ENCODE measurements at places on chromosomes 13 and 19. TPM values are rescaled to one million over a fixed set of nuclear protein-coding genes. Genes with fewer than 3 reads are reported as not detected.
A peak's percentile ranks its signal among the peaks of the same experiment; 100 is the strongest.

DNA sequence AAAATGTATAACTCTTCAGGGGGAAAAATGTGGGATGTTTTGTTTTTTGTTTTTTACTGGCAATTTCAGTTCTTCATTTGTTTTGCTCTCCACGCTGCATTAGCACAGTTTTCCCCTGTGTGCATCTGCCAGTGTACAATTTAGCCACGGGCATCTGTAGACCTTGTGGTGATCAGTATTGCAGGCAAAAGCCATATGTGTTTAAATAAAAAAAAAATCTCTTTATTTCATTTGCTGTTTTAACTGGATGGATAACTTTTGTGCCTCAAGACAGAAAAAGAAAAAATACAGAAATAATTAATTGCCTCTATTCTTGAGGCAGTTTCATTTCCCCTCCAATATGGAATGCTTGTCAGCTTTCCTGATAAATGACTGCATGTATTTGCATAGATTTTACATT is 7.9 kb upstream of the MAB21L1 start:
- no peak for DNase-seq

- no peak for DNase-seq
Observed at GRCh38 chr13:27053210-27053884, 118.3 kb downstream of the USP12 start.

GRCh38 chr13:83281654-83282053 is 600.6 kb downstream of the SLITRK1 start:
- DNase-seq, result no peak

DNA sequence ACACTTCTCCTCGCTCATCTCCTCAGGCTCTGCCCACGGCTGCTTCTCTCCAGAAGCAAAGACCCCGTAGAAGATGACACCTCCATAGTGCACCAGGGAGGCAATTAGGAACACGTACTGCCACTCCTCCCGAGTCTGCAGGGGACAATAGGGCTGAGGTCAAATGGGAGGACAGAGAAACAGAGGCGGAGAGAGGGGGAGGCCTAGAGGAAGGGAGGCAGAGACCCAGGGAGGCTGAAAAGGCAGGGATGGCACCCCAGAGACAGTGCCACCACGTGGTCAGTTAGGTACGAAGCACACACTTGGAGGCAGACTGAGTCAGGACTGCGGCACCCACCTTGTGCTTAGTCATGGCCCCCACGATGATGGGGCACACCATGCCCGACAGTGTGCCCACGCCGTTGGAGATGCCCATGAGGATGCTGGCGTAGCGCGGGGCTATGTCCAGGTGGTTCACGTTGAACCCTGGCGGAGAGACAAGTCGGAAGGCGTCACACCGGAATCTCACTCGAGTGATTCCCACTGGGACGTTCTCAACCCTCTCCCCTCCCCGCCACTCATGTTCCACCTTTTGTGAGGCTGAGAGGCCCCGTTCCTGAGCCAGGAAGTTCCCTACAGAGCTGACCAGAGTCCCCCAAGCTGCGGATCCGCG is 5.6 kb downstream of the GFY start:
- DNase-seq, result peak; percentile 12

GRCh38 chr13:31154939-31155338 is 6.8 kb downstream of the HSPH1 start:
- DNase-seq, result no peak

GRCh38 chr13:60562096-60562780 is 165.2 kb downstream of the TDRD3 start:
- no peak for DNase-seq

- no peak for DNase-seq
Observed at GRCh38 chr13:37181620-37182019, 76.2 kb upstream of the CSNK1A1L start.

DNA sequence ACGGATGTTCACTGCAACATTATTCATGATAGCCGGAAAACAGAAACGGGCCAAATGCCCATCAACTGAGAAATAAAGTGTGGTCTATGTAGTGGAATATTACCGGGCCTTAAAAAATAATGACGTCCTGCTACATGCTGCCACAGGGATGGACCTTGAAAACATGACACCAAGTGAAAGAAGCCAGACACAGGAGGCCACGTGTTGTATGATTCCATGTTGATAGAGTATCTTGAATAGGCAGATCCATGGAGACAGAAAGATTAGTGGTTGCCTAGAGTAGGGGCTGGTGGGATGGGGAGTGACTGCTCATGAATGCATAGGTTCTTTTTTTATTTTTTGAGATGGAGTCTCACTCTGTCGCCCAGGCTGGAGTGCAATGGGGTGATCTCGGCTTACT is 3.7 kb downstream of the AP2A1 start:
- DNase-seq, result no peak

- DNase-seq, result peak; percentile 58
Observed at GRCh38 chr13:71210861-71211260, 656.1 kb downstream of the DACH1 start.

KRTDAP gene
- not detected for total RNA-seq

GRCh38 chr19:15759962-15760565 is 22.3 kb downstream of the OR10H3 start:
- DNase-seq, result no peak

- DNase-seq, result no peak
Observed at GRCh38 chr19:37920591-37921450, 13.8 kb downstream of the SIPA1L3 start.

GRCh38 chr19:54255105-54255775 is 1.8 kb downstream of the LILRB5 start:
- DNase-seq, result no peak

DNA sequence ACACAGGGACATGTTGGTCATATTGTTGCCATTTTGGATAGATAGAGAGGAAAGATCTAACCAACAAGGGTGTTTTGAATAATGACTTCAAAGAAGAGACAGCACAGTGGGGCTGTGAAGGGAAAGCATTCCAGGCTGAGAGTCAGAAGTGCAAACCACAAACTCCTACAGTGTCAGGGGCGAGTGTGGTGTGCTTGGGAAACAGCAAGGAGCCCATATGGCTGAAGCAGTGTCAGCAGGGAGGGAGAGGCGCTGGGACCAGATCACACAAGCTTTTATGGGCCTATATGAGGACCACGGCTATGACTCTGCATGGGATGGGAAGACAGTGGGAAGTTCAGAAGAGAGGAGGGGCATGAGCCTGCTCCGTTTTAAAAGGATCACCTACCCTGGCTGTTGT is 166.4 kb downstream of the MYO16 start:
- no peak for DNase-seq

- no peak for DNase-seq
Observed at GRCh38 chr19:35714601-35715354, 3.0 kb upstream of the KMT2B start.

FAM216B gene
- total RNA-seq, result not detected

DNA sequence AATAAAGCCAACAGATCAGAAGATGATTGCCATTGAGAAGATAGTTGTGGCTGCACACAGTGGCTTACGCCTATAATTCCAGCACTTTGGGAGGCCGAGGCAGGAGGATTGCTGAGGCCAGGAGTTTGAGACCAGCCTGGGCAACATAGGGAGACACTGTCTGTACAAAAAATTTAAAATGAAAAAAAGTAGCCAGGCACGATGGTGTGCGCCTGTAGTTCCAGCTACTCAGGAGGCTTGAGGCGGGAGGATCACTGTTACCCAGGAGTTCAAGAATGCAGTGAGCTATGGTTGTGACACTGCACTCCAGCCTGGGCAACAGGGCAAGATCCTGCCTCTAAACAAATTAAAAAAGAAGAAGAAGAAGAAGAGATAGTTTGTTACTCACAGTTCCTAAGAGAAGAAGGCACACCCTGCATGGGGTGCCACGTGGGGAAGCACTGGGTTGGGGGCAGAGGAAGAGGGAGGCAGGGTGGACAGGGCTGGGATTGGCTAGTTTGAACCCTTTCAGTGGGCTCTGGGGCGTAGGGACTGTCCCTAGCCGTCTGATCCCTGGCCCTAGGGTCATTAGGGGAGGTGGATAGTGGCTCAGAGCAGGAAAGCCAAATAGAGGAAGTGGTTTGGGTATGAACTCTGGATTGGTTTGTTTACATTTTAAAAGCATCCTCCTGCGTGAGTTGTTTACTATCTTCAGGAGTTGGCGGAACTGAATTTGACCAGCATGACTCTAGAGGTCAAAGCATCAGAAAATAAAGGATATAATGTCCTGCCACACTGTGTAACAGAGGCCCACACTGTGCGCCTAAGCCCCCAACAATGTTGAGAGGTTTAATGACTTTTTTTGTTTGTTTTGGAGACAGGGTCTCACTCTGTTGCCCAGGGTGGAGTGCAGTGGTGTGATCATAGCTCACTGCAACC is 60.5 kb upstream of the MEDAG start:
- DNase-seq, result no peak

DNA sequence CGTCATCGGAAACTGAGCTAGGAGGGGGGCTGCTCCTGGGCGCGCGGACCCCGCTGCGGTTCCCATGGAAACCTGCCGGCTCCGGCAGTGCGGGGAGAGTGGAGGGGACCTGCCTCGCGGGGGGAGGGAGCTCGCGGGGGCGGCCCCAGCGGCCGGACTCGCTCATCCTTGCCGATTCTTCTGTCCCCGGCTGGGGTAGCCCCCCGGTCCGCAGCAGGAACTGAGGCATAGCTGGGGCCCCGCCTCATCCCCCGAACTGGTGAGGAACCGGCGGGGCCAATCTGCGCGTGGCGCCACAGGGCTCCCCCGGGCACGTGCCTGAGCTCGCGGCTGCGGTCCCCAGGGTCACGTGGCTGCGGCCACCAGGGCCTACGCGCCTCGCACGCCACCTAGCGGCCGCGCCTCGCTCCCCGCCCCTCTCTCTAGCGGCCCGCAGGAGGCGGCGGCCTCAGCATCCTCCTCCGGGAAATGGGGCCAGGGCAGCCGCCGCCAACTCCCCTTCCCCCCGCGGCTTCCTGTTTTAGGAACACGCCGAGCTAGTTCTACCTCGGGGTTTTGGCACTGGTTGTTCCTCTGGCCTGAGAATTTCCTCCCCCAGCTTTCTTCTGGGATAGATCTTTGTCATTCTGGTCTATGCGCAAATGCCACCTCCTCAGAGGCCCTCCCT is 1.7 kb upstream of the ELAVL3 start:
- DNase-seq, result peak; percentile 85

ZNF99 gene
- total RNA-seq, result not detected

DNA sequence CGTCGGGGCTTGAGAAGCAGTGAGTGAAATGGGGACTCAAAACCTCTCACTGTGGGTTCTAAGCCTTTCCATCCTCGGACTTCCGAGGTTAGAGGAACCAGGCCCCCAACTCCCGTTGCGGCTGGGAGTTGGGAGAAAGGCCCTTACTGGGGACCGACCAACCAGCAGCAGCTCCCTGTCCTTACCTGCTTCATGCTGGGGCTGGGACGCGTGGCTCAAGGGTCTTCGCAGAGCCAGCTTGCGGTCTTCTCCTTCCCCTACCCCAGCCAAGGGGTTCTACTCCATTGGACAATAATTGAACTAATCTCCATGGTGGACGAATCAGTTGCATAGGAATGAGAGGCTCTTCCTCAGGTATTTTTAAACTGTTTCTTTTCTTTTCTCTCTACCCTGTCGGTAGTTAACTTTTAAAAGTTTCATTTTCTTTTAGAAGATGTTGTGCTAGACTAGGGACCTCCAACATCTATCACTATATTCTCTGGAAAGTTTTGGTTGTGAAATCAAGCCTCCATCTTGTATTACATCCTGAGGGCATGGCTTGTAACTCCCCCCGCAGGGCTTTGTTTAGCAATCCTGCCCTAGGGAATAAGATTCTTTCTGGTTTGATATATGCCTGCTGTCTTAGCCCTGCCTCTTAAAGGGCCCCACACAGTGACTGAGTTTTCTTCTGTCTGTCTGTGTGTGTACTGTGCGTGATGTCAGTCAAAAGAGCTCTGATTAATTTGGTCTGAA is 1027.1 kb upstream of the PCDH9 start:
- DNase-seq, result no peak

SHISA2 gene
- total RNA-seq, result 1.8 TPM

DNA sequence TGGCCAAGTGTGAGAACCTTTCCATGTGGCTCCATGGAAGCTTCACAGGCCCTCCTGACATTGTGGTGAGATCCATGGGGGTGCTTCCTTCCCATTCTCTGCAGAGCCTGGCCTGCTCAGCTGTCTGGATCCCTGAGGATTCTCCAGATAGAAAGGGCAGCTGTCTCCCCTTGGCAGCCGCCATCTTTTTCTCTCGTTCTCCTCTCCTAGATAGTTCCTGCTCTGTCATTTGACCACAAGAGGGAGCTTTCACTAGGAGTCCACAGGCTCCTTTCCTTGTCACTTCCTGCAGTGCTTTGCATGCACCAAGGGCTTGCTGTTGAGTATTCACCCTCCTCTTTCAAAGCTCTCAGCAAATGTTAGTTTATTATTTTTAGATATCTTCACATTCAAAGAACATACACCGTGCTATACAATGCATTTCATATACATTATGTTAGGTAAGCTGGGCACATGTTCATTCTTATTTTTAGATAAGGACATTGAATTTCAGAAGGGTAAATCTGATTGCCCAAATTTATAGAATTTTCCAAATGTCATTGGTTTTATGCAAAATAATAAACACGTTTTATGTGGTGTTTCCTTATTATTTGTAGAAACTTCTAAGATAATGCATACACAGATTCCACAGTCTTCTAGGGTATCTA is 133.2 kb downstream of the FRY start:
- DNase-seq, result peak; percentile 30

DNA sequence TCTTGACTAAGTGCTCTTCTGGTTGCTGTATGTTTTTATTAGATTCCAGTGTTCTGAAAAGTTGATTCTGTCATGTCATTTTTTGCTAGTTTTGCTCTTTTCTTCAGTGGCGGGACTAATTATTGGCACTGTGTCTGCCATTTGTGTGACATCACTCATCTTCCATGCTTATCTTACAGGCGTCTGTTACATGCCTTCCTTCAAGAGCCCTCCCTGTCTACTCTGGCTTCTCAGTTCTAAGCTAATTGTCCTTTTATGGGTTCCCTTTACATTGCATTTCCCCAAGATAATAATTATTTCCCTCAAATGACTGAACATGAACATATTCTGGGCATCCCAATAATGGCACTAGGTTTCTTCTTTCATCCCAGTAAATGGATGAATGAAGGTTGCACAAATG is 459.1 kb downstream of the DCT start:
- no peak for DNase-seq

- no peak for DNase-seq
Observed at GRCh38 chr13:111527614-111528229, 207.3 kb downstream of the TEX29 start.

GRCh38 chr19:40380199-40381037 is 9.6 kb downstream of the HIPK4 start:
- no peak for DNase-seq

DNA sequence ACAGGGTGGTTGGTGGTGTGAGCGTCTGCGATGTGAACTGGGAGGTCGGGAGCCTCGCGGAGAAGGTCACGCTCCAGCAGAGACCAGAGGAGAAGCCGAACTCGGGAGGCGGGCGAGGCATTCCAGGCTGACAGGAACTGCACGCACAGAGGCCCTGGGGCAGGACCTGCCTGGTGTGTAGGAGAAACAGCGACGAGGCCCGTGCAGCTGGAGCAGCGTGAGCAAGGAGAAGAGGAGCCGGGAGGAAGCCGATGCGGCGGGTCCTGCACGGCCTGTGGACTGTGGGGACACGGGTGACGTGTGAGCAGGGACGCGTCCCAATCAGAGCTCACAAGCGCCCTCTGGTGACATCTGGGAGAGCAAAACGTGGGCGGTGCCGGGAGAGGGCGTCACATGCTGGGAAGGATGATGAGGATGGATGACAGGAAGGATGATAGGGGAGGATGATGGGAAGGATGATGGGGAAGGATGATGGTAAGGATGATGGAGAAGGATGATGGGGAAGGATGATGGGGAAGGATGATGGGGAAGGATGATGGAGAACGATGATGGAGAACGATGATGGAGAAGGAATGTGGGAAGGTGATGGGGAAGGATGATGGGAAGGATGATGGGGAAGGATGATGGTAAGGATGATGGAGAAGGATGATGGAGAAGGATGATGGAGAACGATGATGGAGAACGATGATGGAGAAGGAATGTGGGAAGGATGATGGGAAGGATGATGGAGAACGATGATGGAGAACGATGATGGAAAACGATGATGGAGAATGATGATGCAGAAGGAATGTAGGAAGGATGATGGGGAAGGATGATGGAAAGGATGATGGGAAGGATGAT is 16.1 kb upstream of the MADCAM1 start:
- peak; percentile 71 for DNase-seq
